ENCODE measurements at places on chromosomes 3 and 15.

DNA sequence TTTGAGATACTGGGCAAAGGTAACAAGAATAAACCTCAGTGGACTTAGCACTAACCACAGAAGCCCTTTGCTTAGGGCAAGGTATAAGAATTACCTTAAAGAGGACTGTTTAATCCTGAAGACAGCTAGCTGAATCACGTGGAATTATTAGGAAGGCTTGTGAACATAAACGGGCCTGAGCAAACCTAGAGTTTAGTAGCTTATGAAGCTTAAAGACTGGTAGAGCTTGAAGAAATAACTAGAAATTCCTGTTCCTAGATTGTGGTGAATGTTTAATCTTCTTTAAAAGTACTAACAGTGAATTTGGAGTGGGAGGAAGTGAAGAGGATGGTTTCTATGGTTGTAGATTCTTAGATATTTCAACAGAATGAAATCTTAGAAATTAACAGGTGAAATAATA, 428.9 kb upstream of the THRB start:
- no peak for DNase-seq

- DNase-seq: peak; percentile 17
These were observed 38.9 kb downstream of the RYK start for GRCh38 chr3:134211797-134212196.

DNA sequence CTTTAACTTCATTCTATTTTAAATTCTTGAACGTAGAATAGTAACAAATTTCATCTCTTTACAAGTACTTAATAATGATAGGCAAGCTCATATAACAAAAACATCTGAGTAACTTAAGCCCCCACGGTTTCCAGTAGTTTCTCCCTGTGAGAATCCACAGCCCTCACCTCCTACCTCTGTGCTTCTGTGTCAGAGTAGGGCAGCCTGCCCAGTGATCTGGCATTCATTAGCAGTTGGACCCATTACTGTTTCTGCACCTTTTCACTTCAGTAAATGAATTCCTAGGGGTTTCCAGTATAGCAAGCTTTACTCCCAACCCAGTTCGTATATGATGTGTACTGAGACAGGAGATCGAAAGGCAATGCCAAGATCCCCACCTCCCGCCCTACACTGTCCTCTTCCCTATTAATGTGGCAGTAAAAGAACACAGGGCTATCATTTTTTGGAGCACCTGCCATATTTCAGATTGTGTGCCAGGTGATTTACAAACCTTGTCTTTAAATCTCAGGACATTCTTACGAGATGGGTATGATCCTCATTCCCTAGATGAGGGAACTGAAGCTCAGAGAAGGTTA, 40.8 kb downstream of the EIF2AK4 start:
- DNase-seq: no peak

DNA sequence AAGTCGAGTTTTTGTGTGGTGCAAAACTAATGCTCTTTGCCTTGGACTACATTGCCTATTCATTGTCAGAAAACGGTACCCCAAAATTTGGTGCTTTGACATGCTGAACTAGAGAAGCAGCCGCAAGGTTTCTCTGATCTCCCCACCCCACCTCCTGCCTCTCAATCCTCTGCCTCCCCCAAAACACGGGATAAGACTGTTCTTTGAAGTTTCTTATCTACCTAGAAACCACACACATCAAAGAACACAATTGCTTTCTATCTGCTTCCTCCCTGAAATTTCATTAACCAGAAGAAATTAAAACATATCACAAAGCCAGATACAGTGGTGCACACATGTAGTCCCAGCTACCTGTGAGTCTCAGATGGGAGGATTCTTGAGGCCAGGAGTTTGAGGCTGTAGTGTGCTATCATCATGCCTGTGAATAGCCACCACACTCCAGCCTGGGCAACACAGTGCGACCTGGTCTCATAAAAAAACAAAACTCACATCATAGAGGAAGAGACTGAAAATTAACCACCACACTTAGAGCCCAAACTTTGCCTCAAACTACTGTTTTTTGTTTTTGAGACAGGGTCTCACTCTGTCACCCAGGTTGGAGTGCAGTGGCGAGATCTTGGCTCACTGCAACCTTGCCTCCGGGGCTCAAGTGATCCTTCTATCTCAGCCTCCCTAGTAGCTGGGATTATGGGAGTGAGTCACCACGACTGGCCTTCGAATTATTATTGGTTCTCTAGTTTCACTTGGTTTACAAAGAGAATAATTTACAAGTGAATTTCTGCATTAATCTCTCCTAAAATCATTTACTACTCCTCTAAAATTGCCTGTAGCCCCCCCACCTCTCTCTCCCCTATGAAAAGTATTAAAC, 2.7 kb upstream of the PCNP start:
- no peak for DNase-seq

GRCh38 chr3:77799278-77799677, 759.4 kb downstream of the ROBO2 start:
- no peak for DNase-seq

GRCh38 chr15:60751985-60752952, 273.3 kb upstream of the ICE2 start:
- no peak for DNase-seq

GRCh38 chr3:41148478-41148877, 50.8 kb upstream of the CTNNB1 start:
- DNase-seq: no peak

DNA sequence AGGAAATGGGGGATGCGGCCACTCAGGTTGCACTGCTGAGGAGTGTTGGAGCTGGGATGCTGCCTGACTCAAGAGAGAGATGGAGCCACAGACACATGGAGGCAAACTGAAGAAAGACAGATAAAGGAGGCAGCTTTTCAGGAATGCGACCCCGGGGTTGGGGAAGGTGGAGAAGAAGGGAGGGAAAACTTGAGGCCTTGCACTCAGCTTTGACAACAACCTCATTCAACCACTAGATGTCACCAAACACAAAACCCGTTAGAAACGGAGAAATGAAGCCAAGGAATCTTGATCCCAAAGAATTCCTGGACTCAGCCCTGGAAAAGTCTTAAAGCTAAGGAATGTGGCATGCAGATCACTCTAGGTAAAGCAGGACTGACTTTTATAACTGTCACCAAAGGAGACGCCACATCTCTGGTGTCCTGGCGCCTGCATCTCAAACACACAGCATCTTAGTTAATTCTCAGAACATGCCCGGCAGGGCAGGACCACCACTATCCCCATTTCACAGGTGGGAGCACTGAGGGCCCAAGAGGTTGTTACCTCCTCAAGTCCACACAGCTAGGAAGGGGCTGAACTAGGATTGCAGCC, 59.6 kb upstream of the LMCD1 start:
- peak; percentile 58 for DNase-seq

DNA sequence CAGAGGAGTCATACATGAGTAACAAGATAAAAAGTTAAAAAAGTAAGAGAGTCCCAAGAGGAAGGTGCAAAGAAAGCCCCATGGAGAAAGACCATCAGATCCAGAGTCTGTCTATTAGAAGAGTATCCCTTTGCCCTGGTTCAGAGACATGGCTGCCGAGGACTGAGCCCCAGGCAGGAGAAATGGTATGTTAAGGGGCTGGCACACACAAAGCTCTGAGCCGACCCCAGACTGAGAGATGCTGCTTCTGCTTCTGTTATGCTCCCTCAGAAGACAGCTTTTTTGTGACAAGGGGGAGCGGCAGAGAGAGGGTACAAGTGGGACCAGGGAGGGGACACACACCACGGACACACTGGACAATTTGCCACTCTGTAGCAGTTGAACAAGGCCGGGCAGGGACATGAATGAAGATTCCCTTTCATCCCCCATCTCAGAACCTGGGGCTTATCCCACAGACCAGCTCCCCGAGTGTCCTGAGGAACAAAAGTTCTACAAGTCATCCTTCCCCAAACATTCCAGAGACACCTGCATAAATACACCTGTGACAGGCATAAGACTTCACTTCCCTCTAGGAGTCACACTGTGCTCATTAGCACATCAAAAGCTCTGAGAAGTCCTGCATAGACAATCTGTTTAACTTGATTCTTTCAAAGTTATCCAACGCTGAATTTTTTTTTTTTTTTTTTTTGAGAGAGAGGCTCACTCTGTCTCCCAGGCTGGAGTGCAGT, 161.6 kb upstream of the WNT5A start:
- DNase-seq: no peak

GRCh38 chr3:115627180-115628074, 4.1 kb downstream of the GAP43 start:
- no peak for DNase-seq

DNA sequence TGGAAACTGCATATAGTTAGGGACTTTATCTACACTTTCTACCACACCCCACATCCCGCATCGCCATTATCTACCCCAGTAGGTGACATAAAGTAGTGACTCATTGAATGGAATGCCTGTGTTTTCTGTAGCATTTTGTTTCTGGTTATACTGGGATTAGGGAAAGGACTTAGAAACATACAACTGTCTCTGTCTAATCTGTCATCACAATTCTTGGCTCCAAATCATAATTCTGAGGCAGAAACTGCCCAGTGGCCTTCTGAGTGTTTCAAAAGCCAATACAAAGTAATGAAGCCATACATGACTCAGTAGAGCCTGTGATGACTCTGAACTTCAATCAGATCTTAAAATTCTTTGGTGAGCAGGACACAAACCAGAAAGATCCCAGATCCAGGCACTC, 115.7 kb upstream of the CHRM5 start:
- no peak for DNase-seq

DNA sequence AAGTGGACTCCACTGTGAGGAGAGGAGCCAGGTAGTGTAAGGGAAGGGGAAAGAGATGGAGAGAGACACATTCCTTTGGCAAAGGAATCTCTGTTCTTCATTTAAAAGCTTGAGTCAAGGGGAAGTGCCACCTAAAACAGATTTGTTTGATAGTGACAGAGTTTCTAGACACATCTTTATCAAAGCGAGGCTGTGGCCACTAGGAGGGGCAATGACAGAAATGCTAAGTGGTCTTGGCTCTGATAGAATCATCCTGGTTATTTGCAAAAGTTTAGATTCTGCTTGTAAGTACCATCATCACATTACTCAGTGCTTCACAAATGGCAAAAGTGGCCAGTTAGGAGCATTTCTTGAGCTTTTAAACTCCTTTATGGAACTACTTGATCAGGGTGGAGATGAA, 261.4 kb downstream of the CNTN3 start:
- DNase-seq: no peak

- DNase-seq: no peak
These were observed 748.7 kb upstream of the GOLIM4 start for GRCh38 chr3:168844472-168844871.

DNA sequence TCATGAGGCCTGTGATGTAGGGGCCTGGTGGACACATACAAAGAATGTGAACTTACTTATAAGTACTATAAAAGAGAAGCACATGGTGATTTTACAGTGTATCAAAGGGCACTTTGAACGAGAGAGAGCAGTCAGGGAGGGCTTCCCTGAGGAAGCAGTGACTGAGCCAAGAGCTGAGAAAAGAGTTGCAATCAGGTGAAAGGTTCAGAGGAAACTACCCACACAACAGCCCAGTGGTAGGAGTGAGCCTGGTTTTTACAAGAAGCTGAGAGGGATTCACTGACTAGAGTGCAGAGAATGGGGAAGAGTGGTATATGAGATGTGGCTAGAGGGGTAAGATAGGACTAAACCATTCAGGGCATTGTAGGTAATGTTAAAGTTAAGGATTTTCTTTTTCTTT, 57.1 kb downstream of the CALML4 start:
- DNase-seq: no peak

- DNase-seq: no peak
These were observed 632.9 kb downstream of the EPHA3 start for GRCh38 chr3:89740080-89740880.

- DNase-seq: no peak
These were observed 1.9 kb downstream of the MITF start for GRCh38 chr3:69741032-69741767.

DNA sequence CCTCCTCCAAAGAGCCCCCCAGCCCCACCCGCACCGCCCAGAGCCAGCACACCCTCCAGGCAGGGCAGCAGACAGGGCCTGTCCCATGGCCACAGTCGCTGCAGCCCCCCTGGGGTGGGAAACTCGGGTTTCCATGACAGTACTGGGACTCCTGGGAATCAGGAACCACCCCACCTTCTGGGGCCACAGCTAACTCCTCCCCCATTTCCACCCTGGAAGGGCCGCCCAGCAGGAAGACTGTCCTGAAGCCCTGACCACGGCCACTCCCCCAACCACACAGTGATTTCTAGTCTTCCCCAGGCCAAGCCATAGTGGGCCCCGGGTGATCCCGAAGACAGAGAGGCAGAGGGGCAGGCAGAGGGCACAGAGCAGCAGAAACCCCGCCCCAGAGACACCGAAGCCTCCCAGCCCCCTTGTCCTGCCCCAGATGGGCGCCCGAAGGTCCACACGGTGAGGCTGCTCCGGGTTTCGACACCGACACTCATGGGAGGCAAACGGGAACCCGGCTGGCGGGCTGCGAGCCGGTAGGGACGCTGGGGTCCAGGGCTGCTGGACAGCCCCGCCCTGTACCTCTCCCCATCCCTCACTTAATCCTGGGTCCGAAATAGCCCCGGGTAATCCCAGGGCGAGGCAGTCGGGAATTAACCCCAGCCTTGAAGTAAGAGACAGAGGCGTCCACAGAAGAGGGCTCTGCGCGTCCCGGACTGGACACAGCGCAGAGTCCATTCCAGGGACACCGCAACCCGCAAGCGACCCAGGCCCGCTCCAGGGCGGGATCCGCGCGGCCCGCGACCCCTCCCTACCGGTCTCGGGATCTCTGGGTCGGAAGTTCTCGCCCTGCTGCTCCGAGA, 138.4 kb downstream of the NUP210 start:
- DNase-seq: no peak

DNA sequence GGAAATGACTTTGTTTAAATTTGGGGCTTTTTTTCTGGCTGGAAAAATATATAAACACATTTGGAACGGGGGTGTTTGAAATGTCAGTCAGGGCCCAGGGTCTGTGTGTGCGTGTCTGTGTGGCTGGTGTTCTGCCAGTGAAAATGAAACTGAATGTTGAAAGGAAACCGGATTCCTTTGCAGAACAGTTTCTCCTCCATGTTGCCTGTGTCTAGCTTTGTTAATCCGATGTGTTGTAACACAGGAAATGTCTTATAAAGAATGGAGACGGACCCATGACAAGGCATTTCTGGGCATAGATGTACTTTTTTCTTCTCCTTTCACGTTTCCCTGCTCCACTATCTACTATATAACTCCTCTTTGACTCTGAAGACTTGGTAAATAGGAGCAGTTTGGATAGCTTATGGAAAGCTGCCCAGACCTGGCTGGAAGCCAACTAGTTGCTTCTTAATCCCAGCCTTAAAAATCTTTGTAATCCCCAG, 2.8 kb downstream of the SQOR start:
- no peak for DNase-seq

GRCh38 chr3:133079621-133080020, 41.4 kb downstream of the TMEM108 start:
- DNase-seq: no peak

DNA sequence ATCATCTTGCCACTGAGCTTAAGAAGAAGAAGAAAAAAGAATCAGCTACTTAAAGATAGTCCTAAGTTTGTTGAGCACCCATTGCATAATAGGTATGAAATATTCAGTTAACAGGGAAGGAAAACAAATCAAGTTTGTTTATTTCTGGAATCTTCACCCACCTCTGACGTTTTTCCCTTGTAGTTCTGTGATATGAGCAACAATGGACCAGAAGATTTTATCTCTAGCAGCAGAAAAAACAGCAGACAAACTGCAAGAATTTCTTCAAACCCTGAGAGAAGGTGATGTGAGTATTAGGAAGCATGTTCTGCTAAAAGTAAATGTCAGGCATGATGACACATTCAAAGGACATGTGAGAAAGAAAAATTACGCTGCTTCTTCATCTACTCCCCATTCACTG, 3.7 kb downstream of the FANCI start:
- DNase-seq: no peak

Measured in NCI-H2029 treated with DMSO at 0.1 percent for 48 hours (cell line).